ENCODE measurements at places on chromosomes 1 and 21.

GRCh38 chr1:71307451-71307850, 226.6 kb upstream of the ZRANB2 start:
- no peak for DNase-seq

DNA sequence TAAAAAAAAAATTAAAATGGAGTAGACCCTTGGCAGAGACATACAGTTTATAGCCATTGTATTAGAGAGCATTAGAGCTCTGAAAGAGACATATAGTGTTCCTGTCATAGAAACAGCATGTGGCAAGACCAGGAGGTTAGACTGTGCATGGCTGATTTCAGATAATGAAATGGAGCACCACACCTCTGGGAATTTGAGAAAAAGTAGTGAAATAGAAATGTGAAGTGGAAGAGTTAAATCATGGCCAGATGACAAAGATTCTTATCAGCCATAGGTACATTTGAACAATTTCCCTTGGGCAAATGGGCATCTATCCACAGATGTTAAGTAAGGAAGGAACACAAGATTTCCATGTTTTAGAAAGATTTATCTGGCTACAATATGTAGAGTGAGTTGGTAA, 1083.1 kb downstream of the PLA2G4A start:
- DNase-seq: no peak

- peak; percentile 54 for DNase-seq
Measured at GRCh38 chr1:118842452-118843201, 145.5 kb downstream of the TBX15 start.

DNA sequence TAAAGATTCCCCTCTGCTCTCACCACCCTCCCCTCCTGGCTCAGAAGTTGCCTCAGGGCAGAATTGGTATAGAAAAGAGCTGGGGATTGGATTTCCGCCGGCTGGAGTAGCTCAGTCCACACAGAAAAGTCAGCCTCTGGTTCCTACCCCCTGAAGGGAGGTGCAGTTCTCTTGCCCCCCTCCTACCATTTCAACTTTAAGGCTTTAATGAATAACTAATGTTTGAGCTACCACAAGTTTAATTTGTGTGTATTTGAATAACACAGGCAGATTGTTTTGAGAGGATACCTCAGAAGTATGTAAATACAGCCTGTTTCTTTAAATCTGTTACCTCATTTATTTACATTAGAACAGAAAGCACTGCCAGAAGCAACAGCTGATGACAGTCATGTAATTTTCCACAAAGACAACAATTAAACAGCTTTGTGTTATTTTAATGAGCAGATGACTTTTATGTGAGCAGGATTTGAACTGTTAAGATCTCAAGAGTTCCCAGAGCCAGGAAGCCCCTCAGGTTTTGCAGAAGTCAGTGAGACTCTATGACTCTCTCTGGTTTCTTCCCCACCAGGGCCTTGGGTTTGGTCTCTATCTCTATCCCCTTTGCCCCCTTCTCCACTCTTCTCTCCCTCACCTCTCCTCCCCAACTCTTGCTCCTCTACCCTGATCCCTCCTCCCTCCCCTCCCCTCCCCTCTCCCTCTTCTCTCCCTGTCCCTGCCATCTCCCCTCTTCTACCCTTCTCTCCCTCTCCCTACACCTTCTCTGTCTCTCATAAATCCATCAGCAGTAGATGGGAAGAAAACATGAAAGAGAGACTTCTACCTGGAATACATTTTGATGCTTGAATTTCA, 26.3 kb downstream of the DUSP10 start:
- DNase-seq: peak; percentile 59

DNA sequence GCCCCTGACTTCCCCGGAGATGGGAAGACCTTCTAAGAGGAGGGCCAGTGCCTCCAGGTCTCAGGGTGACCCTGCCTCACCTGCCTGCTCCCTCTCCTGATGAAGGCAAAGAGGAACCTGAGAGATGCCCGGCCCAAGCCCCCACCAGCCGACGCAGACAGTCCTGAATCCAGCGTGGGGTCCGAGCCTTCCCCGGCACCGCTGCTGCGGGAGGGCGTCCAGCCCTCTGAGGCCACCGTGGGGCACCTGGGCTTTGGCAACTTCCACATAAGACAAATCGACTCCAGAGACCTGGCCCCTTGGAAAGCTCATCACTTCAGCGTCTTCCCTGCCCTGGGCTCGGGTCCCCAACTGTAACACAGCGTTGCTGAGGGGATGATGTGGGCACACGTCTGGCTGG, 122.2 kb downstream of the CASZ1 start:
- no peak for DNase-seq

- DNase-seq: no peak
Measured at GRCh38 chr1:97467445-97467844, 453.4 kb downstream of the DPYD start.

DNA sequence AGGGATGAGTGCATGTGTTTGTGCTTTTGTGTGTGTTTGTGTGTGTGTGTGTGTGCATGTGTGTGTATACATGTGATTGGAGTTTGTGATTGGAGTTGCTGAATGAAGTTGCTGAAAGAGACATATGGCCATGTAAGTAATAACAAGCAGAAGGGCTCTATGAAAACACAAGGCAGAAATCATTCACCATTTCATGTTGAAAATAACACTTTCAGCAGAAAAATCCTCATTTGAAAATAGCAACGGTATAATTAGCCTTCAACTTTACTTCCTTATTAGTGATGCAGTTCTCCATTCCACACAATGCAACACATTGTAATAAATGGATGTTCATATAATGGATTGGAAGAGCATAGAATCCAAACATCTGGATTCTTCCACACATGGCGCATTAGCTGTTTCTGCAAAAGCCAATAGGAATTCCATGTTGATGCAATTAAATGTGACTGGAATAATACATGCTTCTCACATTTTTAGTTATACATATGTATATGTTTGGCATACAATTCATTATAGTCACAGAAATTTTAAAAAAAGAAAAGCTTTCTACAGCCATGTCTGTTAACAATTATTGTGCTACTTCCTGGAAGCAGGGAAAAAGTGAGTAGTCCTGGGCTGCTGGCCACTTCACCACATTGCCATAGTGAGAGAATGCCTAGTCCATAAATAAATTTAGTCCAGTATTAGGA, 538.0 kb downstream of the LTN1 start:
- no peak for DNase-seq

DNA sequence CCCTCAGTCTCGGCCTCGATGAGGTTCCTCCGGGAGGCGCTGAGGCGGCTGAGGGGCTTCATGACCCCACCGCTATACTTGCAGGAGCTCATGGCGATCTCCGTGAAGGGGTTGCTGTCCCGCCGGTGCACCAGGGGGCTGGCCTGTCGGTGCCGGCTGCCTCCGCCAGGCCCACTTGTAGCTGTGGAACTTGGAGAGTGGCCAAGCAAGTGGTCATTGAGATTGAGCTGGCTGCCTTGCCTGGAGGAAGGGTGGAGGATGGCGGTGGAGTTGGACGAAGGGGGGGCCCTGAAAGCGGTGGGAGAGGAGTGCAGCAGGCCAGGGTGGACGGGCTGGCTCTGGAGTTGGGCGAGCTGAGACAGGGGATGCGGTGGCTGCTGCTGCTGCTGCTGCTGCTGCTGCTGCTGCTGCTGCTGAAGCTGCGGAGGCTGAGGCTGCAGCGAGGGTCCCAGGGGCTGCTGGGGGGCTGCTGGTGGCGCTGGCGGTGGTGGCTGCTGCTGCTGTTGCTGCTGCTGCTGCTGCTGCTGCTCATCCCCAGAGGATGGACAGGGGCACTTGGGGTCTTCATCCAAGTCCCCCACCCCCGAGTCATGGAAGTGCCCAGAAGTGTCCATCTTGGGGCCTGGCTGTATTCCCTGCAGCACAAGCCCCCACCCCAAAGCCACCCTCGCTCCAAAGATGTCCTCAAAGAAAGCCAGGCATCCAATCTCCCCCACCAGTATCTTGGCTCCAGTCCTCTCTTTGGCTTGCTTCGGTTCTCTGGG, 548 bp downstream of the KCNN3 start:
- DNase-seq: no peak

DNA sequence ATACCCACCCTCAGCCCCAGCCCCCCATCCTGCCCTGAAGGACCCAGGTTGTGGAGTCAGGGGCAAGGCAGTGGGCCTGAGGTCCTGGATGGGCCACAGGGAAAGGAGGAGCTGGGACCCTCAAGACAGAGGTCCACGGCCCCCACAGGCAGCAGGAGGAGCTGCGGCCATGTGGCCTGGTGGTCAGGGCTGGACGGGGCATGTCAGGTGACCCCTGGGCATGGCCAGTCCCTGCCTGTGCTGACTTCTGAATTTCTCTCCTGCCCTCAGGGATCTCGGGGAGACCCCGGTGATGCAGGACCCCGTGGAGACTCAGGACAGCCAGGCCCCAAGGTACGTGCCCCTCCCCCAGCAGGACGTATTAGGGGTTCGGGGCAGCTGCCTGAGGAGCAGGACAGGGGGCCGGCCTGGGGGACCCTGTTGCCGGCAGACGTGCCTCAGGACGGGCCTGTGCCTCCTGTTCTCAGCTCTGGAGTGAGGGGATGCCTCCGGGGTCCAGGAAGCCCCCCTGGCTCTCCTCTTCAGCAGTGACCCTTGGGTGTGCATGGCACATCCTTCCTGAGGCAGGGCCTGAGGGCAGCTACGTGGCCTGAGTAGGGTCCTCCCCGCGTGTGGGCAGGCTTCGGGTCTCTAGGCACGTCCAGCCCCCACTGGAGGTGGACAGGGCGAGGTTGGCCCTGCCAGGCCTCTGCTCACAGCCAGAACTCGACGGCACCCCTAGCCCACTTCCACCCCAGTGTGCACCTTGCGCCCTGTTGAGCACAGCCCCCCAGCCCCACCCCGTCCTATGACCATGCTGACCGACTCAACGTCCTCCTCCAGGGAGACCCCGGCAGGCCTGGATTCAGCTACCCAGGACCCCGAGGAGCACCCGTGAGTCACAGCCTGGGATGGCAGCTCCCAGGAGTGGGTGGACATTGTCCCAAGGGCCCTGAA, 23.6 kb downstream of the COL6A2 start:
- no peak for DNase-seq

DNA sequence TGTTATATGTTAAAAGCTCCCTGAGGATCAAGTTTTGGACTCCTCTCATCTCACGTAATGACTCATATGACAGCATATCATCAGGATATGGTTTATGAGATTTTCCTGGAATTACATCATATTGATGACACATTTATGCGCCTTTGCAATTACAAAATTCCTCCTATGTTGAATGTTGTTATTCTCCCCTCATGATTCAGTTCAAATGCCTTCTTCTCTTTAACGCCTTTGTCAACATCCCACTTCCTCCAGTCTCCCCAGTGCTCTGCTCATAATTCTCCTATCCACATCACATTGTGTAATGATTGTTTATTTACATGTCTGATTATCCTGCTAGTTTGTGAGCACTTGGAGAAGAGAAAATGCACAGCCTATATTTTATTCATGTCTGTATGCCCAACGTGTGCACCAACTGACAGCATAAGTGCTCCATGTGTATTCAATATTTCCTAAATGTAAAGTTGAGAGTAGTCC, 80.9 kb upstream of the BACH1 start:
- no peak for DNase-seq

GRCh38 chr1:227038401-227038800, 98.3 kb downstream of the COQ8A start:
- DNase-seq: no peak

GRCh38 chr1:97089173-97089572, 367.6 kb downstream of the PTBP2 start:
- DNase-seq: no peak

GRCh38 chr1:53495633-53496345, 36.6 kb downstream of the DMRTB1 start:
- DNase-seq: no peak

DNA sequence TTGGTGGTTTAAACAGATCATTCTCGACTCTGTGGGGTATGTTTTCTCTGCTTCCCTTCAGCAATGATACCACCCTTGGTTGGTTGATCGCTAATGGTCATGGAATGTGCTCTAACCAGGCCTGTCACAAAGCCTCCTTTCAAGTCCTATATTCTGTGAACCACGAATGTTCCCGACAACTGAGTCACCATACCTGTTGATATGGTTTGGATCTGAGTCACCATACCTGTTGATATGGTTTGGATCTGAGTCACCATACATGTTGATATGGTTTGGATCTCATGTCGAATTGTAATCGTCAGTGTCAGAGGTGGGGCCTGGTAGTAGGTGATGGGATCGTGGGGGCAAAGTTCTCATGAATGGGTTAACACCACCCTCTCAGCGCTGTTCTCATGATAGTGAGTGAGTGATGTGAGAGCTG, 10.2 kb upstream of the CAMK2N1 start:
- DNase-seq: no peak

- no peak for DNase-seq
Measured at GRCh38 chr1:153509729-153510354, 25.9 kb downstream of the S100A6 start.

GRCh38 chr1:25486602-25487001, 55.9 kb downstream of the MACO1 start:
- DNase-seq: no peak

DNA sequence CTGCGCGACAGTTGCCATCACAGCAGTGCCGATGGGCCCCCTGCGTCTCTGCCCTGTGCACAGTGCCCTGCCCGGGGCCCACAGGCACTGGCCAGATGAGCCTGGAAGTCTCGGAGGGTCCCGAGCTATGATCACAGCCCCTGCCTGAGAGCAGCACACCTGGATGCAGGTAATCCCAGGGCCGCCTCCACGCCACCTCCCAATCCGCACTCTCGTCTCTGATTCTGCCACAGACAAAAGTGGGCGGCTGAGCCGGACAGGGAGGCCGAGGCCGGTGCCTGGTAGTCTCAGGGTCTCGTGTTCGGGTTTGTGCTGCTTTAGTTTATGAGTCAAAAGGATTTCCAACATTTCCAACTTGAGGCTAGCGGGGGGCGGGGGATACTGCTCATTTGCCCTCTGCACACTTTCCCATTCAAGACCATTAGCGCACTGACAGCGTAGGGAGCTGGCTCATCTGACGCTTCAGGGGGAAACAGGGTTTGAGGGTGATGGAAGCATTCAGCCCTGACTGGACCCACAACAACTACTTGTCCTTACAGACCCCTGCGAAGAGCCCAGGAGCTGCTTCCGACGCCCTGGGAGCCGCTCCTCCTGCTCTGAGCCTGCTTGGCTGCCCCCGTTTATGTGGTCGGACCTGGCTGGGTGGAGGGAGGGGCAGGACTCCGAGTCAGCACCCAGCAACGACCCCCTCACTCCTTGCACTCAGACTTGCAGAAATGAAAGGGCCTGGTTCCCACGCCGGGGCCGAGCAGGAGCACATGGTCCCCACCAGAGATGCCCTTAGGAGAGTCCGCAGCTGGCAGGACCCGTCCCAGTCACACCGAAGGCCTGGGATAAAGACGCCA, 1.8 kb upstream of the TTC34 start:
- no peak for DNase-seq

GRCh38 chr1:202227997-202228401, 34.4 kb downstream of the LGR6 start:
- DNase-seq: no peak

GRCh38 chr1:198326915-198327314, 170.1 kb downstream of the NEK7 start:
- no peak for DNase-seq

GRCh38 chr1:147626739-147627138, 43.6 kb downstream of the ACP6 start:
- DNase-seq: no peak

- DNase-seq: no peak
Measured at GRCh38 chr1:9340172-9340854, 47.6 kb downstream of the SPSB1 start.

GRCh38 chr1:104163912-104164476, 414.3 kb downstream of the AMY1C start:
- no peak for DNase-seq

GRCh38 chr1:18612073-18612472, 18.6 kb upstream of the PAX7 start:
- DNase-seq: no peak

GRCh38 chr1:235160383-235160956, 580 bp downstream of the RBM34 start:
- no peak for DNase-seq

- DNase-seq: no peak
Measured at GRCh38 chr1:85568660-85569059, 11.9 kb upstream of the CCN1 start.

GRCh38 chr1:13900583-13900982, 200.6 kb downstream of the PRDM2 start:
- no peak for DNase-seq

Data from renal cortex interstitium (tissue), 15 donors.